ENCODE measurements at places on chromosomes 1 and 21.
A peak's percentile ranks its signal among the peaks of the same experiment; 100 is the strongest.

DNA sequence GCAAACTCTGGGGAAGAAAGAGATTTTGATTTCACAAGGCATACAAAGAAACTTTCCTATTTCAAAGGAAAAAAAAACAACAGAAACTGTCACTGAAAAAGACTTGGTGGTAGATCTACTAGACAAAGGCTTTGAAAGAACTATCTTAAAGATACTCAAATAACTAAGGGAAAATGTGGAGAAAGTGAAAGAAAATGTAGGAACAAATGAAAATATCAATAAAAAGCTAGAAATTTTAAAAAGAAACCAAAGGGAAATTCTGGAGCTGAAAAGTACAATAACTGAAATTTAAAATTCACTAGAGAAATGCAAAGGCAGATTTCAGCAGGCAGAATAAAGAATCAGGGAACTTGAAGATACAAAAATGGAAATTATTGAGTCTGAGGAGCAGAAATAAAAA lies 6.2 kb downstream of the COL6A2 start:
- no peak for DNase-seq

DNA sequence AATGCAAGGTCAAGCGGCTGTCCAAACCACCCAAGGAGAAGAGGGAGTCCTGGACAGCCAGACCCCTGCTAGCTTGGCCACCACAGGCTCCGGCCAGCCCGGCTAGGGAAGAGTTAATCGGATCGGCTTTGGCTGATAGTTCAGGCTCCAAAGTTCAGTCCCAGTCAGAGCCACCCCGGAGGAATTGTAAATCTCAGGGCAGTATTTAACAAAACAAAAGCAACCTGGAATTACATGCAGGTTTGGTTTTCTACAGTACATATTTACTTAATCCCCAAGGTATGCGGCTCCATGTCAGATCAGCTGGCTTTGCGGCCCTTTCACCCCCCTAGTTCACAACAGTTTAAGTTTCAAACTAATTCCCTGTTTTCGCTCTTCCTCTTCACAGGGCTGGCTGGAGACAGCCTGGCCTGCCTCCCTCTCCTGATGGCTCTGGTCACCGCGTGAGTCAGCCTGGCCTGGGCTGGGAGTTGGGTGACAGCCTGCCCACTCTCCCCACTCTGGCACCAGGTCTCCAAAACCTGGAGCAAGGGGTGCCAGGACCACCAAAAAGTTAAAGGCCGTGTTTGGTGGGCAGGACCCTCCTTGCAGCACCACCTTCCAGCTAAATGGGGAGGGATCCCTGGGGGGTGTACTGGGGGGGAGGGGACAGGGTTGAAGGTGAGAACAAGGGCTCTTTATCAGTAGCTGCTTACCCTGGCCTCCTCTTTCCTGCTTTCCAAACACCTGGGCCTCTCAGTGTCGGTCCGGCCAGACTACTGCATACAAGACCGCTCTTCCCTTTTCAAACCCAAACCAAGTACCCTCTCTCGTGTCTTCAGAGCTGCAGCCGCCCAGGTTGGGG lies 1.9 kb downstream of the DHRS3 start:
- no peak for DNase-seq

GRCh38 chr1:225479996-225480720 lies 52.3 kb upstream of the LBR start:
- no peak for DNase-seq

GRCh38 chr1:110173466-110174105 lies 23.3 kb downstream of the SLC6A17 start:
- no peak for DNase-seq

DNA sequence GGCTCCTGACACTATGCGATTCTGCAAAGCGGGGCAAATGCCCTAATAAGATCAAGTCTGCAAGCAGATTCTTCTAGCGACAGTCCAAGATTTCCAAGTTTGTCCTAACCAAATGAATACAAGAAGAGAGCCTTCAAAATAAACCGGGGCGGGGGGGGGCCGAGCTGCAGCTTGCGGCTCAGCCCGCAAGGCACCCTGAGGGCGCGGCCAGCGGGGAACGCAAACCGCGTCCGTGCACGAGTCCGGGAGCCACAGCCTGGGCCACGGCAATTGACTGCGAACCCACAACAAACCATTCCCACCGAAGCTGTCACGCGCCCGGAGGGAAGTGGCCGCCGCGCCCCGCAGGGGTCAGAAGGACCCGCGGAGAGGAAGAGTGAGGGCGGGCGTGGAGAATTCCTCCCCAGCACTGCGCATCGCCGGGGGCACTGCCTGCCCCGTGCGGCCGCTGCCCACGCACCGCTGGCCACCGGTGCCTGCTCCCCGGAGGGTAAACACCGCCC lies 687 bp downstream of the TGFBR3 start:
- peak; percentile 12 for DNase-seq
